ENCODE measurements at places on chromosomes 5 and 9.

DNA sequence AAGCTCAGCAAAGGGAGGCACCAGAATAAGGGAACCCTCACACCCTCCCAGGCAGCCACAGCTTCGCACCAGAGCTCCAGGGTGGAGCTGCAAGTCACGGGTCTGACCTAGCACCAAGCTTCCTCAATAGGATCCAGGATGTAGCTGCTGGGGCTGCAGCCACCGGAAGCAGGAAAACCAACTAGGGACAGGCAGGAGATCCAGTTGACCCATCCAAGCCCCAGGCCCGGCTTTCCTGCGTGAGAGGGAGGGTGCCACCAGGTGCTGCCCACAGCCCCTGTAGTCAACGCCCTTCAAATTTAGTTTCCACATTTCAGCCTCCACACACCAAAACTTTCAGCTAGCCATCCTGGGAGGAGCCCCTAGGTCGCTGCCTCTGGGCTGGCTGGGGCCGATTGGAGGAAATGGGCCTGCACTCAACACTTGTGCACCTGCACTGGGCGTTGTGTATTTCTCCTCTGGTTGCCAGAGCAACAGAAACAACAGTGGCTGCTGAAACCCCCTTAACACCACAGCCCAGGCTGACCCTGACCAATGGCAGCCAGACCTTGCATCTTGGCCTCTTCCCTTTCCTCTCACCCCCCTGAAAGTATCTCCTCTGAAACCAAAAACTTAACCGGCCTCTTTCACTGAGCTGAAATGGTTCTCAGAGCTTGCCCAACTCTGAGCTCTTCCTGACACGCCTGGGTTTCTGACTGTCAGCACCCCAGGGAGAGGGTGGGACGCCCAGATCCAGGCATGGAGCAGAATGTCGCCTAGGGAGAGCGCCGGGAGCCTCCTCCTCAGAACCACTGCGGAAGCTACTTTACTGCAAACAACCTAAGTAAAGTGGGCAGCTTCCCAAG is 226.5 kb upstream of the MAP3K1 start:
- no peak for DNase-seq

DNA sequence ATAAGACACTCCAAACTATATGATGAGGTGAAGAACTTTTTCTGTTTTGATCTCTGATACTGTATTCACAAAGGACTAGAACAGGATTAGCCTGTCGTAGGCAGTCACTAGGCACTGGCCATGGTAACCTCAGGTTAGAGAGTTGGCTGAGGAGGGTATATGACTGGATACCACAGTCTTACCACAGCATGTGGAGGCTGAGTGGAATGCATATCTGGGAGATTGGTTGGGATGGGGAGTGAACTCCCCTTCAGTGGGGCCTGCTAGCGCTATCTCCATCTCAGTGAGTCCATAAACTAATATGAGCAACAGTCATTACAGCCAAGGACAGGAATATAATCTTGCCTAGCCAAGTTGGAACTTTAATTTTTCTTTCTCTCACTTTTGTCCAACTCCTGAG is 339.1 kb downstream of the SPATA31D1 start:
- DNase-seq: no peak

- peak; percentile 68 for DNase-seq
Measured at GRCh38 chr9:134065612-134066419, 2.0 kb downstream of the BRD3 start.

DNA sequence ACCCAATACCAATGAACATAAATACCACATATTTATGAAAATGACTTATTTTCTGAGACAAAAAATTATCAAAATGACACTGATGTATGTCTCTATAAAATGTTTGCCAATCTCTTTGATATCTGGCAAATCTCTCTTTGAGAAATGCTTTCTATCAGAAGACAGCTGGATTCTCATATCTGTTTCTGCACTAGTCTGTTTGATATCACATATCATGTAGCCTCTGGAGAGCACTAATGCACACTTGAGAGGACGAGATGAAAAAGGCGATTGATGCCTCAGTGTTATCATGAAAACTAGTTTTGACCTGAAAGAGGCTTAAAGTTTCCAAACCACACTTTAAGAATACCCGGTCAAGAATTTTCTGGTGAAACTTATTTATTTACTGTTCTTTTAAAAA is 29.1 kb upstream of the ANKRD55 start:
- no peak for DNase-seq

- DNase-seq: peak; percentile 45
Measured at GRCh38 chr9:110356639-110357395, 19.2 kb upstream of the TXNDC8 start.

DNA sequence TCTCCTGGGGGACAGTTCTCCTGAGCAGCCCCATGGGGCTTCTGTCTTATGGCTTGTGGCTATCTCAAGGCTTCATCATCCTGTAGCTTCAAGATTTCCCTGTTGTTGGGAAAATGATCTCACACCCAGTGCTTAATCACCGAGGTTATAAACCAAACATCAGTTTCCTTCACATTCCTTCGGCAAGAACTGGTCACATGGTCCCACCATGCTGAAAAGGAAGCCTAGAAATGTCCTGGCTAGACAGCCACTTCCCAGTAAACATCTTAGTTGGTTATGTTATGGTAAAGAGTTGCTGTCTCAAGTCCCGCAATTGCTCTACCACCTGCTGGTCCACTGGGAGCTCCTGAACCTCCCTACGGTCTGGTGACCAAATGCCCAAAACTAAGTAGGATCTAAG is 66.0 kb downstream of the RAB3C start:
- no peak for DNase-seq

DNA sequence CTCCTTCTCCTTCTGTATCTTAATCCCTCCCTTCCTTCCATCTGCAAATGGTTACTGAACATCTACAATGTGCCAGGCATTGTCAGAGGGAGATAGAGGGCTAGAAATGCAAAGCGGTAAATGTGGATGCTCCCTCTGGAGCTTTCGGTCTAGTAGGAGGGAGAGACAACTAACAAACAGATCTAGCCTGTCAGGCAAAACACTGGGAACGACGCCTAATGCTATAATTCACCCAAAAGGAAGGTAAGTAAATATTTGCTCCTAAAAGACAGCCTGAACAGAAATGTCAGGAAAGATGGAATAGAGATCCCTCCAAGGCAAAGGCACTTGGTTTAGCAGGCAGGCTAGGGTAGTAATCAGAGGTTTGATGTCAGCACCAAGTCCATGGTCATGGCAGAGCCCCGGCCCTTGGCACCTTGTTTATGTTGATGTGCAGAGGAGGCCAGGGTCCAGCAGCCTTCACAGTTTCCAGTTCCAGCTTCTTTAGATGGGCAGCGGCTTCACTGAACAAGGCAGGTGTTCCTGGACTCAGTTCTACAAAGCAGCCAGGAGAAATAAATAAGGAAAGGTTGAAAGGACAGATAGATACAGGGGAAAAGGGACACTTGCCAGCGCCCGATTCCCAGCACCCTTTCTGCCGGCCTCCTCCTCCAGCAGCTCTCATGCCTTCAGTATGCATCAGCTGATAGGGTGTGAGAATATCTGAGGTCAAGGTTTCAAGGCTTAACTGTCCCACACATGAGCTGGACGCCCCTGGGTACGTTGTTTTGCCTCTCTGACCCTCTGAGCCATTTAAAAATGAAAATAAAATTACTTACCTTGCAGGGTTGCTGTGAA is 46.5 kb upstream of the FRRS1L start:
- DNase-seq: no peak

GRCh38 chr5:2415678-2416077 is 335.8 kb downstream of the IRX2 start:
- no peak for DNase-seq

GRCh38 chr5:4065472-4066320 is 470.1 kb downstream of the IRX1 start:
- no peak for DNase-seq

DNA sequence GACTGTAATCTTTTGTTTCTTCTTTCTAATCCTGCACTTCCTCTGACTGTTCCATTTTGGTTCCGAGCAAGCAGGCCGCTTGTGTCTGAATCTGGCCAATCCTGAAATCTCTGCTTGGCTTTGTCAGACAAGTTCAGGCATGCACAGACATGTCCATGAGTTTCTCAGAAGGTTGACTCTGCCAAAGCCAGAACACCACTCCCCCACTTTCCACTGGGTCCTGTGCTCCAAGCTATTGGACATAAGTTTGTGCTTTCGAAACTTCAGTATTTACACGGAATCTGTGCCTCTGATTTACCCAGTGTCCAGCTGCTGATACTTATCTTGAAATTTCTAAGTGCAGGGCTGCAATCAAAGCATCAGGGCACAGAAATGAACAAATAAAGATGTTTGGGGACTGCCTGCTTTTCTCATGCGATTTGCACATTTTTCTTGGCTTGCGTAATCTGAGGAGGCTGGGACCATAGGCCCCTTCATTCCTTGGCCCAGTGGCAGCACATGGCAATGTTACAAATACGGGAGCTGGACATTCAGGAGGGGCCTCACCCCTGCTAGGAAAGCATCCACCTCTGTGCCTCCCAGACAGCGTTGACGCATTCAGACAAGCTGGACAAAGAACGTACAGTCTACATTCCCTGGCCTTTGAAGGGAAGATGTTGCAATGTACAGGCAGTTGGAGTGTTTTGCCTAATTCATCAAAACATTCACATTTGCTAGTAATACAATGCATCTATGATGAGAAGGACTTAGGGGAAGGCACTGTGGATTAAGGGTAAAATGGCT is 209.2 kb upstream of the PAPPA start:
- DNase-seq: no peak

GRCh38 chr5:132961887-132962286 is 1.5 kb downstream of the AFF4 start:
- no peak for DNase-seq

- no peak for DNase-seq
Measured at GRCh38 chr5:129844764-129845163, 59.5 kb upstream of the CHSY3 start.

- DNase-seq: no peak
Measured at GRCh38 chr5:159861086-159861485, 55.2 kb upstream of the ADRA1B start.

- DNase-seq: no peak
Measured at GRCh38 chr5:154265197-154265773, 74.8 kb downstream of the GALNT10 start.

- no peak for DNase-seq
Measured at GRCh38 chr5:73496984-73497457, 1.2 kb upstream of the BTF3 start.

DNA sequence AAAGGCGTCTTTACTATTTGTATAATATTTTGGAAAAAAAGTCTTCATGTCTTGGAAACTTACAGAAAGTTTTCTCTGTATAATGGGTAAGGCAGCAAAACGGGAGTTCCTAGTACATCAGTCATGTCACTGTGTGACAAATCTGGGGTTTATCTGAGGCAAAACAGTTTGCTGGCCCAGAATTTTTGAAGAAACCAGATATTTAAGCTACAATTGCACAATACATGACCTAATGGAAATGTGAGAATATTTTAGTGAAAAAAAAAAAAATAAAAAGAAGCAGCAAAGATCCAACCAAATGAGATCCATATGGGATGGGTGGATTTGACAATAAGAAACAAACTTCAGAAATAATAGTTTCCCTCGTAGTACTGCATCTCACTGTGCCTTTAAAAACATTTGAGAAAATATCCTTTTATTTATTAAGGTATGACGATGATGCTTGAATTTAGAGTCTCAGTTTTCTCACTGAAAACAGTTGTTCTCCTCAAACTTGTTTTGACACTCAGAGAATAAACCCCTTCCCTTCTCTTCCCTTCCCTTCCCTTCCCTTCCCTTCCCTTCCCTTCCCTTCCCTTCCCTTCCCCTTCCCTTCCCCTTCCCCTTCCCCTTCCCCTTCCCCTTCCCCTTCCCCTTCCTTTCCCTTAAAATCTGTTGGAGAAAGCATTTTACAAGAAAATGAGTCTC is 180.5 kb upstream of the TUT7 start:
- no peak for DNase-seq

DNA sequence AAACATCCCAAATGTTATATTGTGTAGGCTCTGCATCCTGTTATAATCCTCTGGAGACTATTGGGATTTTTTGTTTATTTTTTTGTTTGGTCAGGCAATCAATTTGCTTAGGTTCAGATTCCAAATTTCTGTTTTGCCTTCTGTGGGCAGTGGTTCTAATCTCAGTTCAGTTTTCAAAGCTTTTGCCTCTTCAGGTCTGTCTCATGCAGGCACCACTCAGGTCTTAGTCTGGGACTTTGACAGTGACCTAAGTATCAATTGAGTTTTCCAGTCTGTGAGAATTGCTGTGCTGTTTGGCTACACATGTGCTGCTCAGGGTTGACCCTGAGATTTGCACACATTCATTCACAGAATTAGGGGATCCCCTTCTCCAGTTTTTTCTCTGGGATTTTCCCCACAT is 14.1 kb downstream of the SNX2 start:
- no peak for DNase-seq

GRCh38 chr5:29162297-29162696 is 2031.2 kb upstream of the CDH6 start:
- DNase-seq: no peak
